Memory B cell (primary cell): ENCODE measurements at places on chromosomes 11 and 22.
A peak's percentile ranks its signal among the peaks of the same experiment; 100 is the strongest.

GRCh38 chr11:6489306-6489705 is 7.8 kb upstream of the DNHD1 start:
- no peak for DNase-seq

- DNase-seq, result no peak
Observed at GRCh38 chr11:9193316-9193715, 71.8 kb downstream of the DENND5A start.

GRCh38 chr11:27672836-27673464 is 27.3 kb downstream of the BDNF start:
- DNase-seq, result no peak

- no peak for DNase-seq
Observed at GRCh38 chr11:46010100-46010499, 87.6 kb downstream of the LARGE2 start.

GRCh38 chr11:15816260-15816871 is 540.0 kb downstream of the SOX6 start:
- no peak for DNase-seq

- no peak for DNase-seq
Observed at GRCh38 chr22:48496226-48496845, 1331.3 kb downstream of the BRD1 start.

- no peak for DNase-seq
Observed at GRCh38 chr11:129846508-129847335, 31.1 kb downstream of the TMEM45B start.

GRCh38 chr22:23632178-23632577 is at the start of gene DRICH1:
Gene DRICH1 (minus strand): TSS chr22:23632321. CDS start chr22:23632023, 298 bp downstream.
- no peak for DNase-seq

- no peak for DNase-seq
Observed at GRCh38 chr11:66311470-66311964, 5.3 kb downstream of the CD248 start.

- DNase-seq, result no peak
Observed at GRCh38 chr11:67666303-67666645, 8.1 kb downstream of the ALDH3B2 start.

DNA sequence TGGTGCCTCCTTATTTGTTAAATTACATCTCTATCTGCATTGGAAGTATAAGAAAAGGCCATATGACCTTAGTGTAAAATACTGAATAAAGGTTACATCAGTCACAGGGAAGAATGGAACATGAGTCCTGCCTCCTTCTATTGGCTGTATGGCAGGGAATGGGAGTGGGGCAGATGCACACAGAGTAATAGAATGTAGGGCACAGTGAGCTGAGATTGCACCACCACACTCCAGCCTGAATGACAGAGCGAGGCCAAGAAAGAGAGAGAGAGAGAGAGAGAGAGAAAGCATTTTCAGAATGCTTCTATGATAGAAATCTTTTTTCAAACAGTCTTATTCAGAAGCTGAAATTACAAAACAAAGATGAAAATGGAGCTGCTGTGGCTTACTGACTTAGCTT is 58.8 kb downstream of the SLN start:
- no peak for DNase-seq

- no peak for DNase-seq
Observed at GRCh38 chr11:2518111-2518982, 73.5 kb downstream of the KCNQ1 start.

GRCh38 chr22:21030032-21030431 is 2.3 kb downstream of the SLC7A4 start:
- no peak for DNase-seq

DNA sequence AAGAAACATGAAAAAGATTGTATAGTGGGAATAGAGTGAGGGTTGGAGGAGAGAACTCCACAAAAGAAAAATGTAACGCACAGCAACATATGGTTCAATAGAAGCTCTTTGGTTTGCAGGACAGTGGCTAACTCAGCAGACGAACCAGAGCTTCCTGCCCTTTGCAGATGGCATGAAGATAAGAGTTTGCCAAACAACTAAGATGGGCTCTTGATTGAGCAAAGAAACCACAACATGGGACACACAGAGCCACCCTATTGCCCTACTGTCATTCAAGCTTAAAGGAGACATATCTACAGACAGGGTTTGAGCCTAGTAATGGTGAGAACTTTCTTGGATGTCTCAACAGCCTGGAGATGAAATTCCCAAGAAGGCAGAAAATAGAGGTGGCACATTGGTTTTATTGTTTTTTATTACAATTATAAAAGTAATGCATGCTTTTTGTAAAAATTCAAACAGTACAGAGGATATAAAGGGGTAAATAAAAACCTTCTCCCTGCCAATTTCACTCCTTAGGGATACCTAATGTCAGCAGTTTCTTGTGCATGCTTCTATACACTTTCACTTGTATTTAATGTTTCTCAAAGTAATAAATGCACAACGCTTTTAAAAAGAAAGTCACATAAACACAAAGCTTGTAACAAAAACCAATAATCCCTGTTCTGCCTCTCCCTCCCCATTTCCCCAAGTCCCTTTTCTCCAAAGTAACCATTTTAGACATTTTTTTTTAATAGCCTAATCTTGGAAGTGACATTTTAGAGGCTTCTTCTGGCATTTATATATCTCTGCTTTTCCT is 63.7 kb downstream of the COPB1 start:
- DNase-seq, result no peak

DNA sequence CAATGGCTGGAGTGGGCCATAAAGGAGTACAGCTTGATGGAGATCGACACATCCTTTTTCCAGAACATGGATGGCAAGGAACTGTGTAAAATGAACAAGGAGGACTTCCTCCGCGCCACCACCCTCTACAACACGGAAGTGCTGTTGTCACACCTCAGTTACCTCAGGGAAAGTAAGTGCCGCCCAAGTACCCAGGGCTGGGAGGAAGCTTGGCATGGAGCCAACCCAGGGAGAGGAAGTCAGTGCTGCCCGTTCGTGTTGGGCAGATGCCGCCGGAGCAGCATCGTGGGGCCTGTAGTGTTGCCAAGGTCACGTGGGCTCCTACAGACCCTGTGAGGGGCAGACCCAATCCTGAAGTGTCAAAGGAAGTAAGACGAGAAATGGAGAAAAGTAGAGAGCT is 78.9 kb downstream of the FLI1 start:
- DNase-seq, result peak; percentile 56

- no peak for DNase-seq
Observed at GRCh38 chr11:86172894-86173293, 71.7 kb upstream of the EED start.

- no peak for DNase-seq
Observed at GRCh38 chr11:47891886-47892285, 43.7 kb upstream of the NUP160 start.

- DNase-seq, result no peak
Observed at GRCh38 chr22:39486951-39487825, 14.9 kb upstream of the MIEF1 start.

DNA sequence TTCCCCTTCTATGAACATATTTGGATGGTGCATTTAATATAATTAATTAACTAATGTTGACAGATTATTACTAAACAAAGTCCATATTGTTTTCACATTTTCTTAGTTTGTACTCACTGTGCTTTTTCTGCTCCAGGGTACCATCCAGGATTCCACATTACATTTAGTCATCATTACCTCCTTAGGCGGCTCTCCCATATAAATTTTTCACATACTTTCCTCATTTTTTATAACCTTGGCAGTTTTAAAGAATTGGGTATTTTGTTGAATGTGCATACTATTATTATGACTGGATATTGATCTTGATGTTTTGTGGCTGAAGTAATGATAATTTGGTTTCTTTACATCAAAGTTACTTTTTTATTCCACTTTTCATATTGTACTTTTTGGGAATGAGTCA is 755.6 kb upstream of the ANO3 start:
- no peak for DNase-seq

DNA sequence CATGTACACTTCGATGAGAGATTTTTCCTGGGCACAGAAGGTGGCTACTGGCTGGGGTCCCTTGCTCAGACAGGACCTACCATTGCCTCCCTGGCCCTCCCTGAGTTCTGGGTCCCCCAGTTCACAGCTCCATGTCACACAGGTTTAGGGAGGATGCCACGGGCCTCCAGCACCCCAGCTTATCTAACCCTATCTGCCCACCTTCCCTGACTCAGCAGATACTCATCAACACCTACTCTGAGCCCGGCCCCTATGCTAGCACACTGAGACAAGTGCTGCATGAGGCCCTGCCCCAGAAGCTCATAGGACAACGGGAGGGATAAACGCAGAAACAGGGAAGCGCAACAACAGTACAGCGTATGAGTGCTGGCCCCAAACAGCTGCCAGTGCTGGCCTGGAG is 9.6 kb downstream of the NAGA start:
- DNase-seq, result no peak

DNA sequence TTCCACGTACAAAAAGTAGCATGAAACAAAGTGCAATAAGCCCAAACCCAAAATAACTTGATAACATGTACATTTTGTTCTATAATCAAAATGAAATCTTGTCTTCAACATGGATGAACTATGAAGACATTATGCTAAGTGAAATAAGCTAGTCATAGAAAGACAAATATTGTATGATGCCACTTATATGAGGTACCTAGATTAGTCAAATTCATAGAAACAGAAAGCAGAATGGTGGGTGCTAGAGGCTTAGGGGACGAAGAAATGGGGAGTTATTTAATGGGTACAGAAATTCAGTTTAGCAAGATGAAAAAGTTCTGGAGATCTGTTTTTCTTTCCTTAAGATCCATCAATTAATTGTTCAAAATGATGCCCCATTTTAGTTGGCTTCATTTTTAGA is 7.5 kb downstream of the PGM2L1 start:
- DNase-seq, result no peak

GRCh38 chr11:31645747-31646146 is 136.2 kb downstream of the ELP4 start:
- DNase-seq, result no peak

DNA sequence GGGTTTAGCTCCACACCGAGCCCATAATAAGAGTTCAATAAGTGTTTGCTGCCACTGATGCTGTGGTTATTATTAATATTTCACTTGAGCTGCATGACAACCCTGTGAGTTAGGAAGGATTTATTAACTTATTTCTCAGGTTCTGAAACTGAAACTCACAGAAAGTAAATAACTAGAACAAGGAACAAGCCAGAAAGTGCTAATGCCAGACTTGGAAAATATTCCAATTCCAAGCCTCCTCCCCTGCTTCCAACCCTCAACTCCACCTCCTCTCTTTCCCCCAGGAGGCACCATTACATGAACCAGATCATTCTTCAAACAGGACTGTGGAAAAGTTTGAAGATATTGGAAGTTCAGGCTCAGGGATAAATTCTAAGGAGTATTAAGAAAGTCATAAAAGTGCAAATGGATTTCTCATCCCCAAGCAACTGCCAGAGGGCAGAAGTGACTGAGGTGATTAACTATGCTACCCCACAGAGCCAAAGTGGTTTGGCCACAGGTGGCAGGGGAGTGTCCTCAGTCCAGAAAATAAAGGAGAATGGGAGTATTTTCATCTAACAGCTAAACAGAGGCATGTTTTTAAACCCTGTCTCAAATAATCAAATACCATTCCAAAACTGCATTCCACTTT is 3.2 kb upstream of the FJX1 start:
- no peak for DNase-seq

- no peak for DNase-seq
Observed at GRCh38 chr11:80196041-80196440, 755.2 kb upstream of the TENM4 start.

DNA sequence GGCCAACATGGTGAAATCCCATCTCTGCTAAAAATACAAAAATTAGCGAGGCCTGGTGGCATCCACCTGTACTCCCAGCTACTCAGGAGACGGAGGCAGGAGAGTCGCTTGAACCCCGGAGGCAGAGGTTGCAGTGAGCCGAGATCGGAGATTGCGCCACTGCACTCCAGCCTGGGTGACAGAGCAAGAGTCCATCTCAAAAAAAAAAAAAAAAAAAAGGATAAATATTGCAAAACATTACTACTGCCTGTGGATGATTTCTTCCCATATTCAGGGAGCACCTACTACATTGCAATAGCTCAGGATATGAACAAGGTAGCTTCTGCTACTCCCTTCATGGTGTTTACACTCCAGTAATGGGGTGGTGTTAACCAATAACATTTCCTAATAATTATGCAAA is 980.6 kb downstream of the NTM start:
- no peak for DNase-seq

DNA sequence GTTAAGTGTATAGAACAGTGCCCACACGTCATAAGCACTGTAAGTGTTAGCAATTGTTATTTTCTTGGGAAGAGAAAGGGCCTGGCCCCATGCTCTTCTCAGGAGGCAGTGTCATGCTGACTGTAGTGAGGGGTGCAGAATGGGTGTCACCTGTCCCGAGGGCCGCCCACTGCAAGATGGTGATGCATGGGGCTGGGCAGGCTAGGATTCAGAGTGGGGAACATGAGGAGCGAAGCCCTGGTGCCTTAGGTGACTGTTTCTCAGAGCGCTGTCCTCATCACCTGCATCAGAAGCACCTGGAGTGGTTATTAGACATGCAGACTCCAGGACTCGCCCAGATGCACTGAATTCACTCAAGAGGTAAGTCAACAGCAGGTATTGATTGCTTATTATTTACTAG is 101.0 kb upstream of the PARVA start:
- no peak for DNase-seq

DNA sequence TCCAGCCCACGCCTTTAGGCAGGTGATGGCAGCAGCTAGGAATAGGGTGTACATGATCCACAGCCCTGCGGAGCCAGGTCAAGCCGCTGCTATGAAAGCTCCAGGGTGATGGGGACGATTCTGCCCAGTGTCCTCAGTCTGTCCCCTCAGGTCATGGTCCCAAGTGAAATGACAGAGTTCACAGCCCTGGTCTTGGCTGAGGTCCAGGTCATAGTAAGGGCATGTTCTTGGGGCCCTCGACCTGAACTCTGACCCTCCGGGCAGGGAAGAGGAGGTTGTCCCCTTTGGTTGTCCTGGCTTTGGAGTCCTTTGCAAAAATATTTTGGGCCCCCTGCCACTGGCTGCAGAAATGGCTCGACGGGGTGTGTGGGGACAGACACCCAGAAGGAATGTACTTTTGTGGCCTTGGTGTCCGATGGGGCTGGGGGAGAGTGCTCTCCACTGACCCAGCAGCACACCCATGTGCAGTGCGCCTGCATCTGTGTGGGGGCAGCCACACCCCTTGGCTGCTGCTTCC is 7.3 kb downstream of the C22orf31 start:
- no peak for DNase-seq

GRCh38 chr11:111514216-111515031 is at the start of gene HOATZ:
Gene HOATZ (plus strand): TSS chr11:111514778. CDS start chr11:111514785, 7 bp downstream.
- peak; percentile 23 for DNase-seq

- DNase-seq, result no peak
Observed at GRCh38 chr11:117851852-117852251, 24.6 kb downstream of the FXYD6 start.

DNA sequence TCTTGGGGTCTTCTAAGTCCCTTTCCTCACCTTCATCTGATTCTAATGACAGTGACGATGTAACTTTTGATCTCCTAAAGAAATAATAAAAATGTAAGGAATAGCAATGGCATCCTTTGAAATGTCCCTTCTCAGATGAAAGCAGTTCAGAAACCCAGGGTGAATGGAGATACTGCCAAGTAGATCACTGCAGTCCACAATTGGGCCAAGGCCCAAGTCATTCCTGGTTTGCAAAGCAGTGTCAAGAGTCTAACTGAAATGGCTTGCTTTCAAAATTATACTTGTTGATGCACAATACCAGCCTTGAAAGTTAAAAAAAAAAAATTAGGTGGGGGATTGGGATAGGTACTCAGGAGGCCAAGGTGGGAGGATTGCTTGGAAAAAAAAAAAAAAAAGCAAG is 20.4 kb downstream of the ASCC2 start:
- DNase-seq, result no peak

GRCh38 chr11:20966489-20966888 is 297.1 kb downstream of the NELL1 start:
- no peak for DNase-seq

GRCh38 chr22:49767355-49768062 is 60.2 kb downstream of the BRD1 start:
- DNase-seq, result no peak
